Myometrial cell (primary cell): ENCODE measurements at places on chromosomes 1 and 21. TPM values are rescaled to one million over a fixed set of nuclear protein-coding genes. Genes with fewer than 3 reads are reported as not detected.

TCHHL1 gene
- not detected in 2 replicates for total RNA-seq

HTR1D gene
- total RNA-seq, result not detected in 2 replicates

SLAMF9 gene
- not detected in 2 replicates for total RNA-seq

PRAMEF2 gene
- total RNA-seq, result not detected in 2 replicates

ARHGEF11 gene
- total RNA-seq, result 14.4 and 26.8 TPM in 2 replicates

C8B gene
- not detected in 2 replicates for total RNA-seq

BRDT gene
- not detected in 2 replicates for total RNA-seq

SV2A gene
- total RNA-seq, result 22.2 and 23.4 TPM in 2 replicates

TMEM39B gene
- 5.1 and 7.8 TPM in 2 replicates for total RNA-seq

HPDL gene
- 3.4 and 5.2 TPM in 2 replicates for total RNA-seq

LRRC53 gene
- not detected in 2 replicates for total RNA-seq

SNX7 gene
- total RNA-seq, result 25.5 and 31.4 TPM in 2 replicates

IL12RB2 gene
- total RNA-seq, result not detected in 2 replicates

CTSK gene
- 74.1 and 82.6 TPM in 2 replicates for total RNA-seq

WLS gene
- 65.2 and 82.6 TPM in 2 replicates for total RNA-seq

JTB gene
- 204 and 241 TPM in 2 replicates for total RNA-seq

CTSS gene
- 0.29 and 1.2 TPM in 2 replicates for total RNA-seq

DNAJC28 gene
- 0.18 and 1.7 TPM in 2 replicates for total RNA-seq

PROK1 gene
- not detected in 2 replicates for total RNA-seq

CDC20 gene
- total RNA-seq, result 157 TPM in 2 replicates

ADORA1 gene
- 0.53 TPM in 1 of 2 replicates, not detected in the other for total RNA-seq

TRIM45 gene
- total RNA-seq, result 1.4 and 2.5 TPM in 2 replicates

CD160 gene
- total RNA-seq, result not detected in 2 replicates

LCE2C gene
- not detected in 2 replicates for total RNA-seq

SDC3 gene
- 21.9 and 23.2 TPM in 2 replicates for total RNA-seq

TCHH gene
- under 0.01 TPM in 1 of 2 replicates, not detected in the other for total RNA-seq

CDC42BPA gene
- total RNA-seq, result 23.9 and 26.4 TPM in 2 replicates

FMO3 gene
- total RNA-seq, result under 0.01 TPM in 1 of 2 replicates, not detected in the other

KCNE1 gene
- total RNA-seq, result not detected in 2 replicates

TTLL7 gene
- 2.0 and 3.5 TPM in 2 replicates for total RNA-seq

DDR2 gene
- total RNA-seq, result 109 and 122 TPM in 2 replicates
